ENCODE measurements at places on chromosomes 11 and 22.

DNA sequence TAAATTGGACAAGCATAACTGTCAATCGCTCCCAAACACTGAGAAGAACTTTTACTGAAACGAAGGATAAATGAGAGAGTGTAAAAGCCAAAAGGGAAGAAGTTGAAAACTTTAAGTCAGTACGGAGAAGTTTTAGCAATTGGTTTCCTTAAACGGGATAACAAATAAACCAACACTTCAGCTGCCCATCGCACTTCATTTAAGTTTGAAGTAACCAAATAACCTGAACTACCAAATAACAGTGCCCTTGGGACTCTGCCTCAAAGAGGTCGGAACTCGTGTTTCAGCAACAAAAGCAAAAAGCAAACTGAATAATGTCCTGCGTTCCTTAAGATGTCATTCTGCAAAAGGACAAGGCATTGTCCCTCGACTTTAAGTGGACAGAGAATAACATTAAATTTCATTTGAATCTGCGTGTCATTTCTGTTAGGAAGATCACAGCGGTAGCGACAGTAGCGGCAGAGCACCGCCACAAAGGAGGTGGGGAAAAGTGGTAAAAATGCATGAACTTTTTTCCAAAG, 127.0 kb upstream of the C11orf58 start:
- DNase-seq: no peak

- peak; percentile 17 for DNase-seq
Observed at GRCh38 chr22:24805790-24806662, at the start of gene SGSM1. Gene SGSM1, plus strand, starts transcription at chr22:24806211. Its CDS starts 115 bp downstream, at chr22:24806326.

GRCh38 chr11:64764040-64764611, 4.4 kb upstream of the PYGM start:
- DNase-seq: no peak

GRCh38 chr22:24420977-24421343, 6.4 kb upstream of the ADORA2A start:
- DNase-seq: no peak

GRCh38 chr11:101336858-101337257, 207.2 kb upstream of the PGR start:
- DNase-seq: no peak

GRCh38 chr11:90373971-90374370, 151.1 kb upstream of the CHORDC1 start:
- DNase-seq: no peak

DNA sequence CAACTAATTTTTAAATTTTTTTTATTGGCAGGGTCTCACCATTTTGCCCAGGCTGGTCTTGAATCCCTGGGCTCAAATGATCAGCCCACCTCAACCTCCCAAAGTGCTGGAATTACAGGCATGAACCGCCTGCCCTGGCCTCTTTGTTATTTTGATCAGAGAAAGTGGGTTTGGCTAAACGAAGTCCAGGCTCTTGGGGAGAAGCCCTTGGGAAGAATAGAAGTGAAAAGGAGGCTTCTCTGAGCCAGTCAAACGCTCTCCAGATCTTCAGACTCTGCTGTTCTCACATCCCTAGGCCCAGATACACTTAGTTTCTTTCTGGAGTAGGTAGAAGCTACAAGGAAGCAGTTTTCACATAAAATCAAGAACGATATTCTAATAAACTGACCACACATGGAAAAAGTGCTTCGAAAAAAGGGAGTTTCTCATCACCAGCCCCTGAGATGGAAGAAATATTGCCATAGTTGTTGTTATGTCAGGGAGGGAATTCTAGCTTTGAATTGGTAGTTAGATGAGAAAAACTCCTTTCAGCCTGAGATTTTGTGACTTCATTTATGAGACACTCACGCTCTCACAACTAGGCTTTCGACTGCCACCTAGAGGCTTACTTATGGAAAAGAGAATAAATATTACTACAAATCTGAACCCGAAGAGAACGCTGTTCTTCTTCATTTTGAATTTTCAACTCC, 41.7 kb upstream of the AQP11 start:
- no peak for DNase-seq

Data from cerebellar nuclear complex (tissue), 1 donor.